ENCODE measurements at places on chromosomes 4 and X.
A peak's percentile ranks its signal among the peaks of the same experiment; 100 is the strongest.

DNA sequence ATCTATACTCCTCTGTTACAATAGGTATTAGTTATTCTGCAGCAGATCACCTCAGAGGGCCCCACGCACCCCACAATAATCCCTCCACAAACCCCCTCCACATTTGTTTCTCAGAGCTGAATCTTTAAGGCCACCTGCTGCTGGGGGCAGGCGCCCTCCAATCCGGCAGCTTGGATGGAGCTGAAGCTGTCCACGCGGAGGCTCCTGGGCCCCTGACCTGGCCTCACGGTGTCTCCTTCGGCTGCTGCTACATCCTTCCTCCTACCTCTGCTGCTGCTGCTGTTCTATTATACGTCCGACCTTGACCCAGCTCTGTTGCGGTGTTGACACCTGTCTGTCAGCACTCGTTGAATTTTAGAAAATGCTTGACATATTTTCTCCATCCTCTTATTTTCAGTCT lies 430.2 kb upstream of the ZFP42 start:
- DNase-seq: no peak

- DNase-seq: no peak
Observed at GRCh38 chr4:7593646-7594412, 159.1 kb upstream of the PSAPL1 start.

GRCh38 chrX:155313766-155314165 lies 20.6 kb downstream of the CLIC2 start:
- peak; percentile 75 for DNase-seq

DNA sequence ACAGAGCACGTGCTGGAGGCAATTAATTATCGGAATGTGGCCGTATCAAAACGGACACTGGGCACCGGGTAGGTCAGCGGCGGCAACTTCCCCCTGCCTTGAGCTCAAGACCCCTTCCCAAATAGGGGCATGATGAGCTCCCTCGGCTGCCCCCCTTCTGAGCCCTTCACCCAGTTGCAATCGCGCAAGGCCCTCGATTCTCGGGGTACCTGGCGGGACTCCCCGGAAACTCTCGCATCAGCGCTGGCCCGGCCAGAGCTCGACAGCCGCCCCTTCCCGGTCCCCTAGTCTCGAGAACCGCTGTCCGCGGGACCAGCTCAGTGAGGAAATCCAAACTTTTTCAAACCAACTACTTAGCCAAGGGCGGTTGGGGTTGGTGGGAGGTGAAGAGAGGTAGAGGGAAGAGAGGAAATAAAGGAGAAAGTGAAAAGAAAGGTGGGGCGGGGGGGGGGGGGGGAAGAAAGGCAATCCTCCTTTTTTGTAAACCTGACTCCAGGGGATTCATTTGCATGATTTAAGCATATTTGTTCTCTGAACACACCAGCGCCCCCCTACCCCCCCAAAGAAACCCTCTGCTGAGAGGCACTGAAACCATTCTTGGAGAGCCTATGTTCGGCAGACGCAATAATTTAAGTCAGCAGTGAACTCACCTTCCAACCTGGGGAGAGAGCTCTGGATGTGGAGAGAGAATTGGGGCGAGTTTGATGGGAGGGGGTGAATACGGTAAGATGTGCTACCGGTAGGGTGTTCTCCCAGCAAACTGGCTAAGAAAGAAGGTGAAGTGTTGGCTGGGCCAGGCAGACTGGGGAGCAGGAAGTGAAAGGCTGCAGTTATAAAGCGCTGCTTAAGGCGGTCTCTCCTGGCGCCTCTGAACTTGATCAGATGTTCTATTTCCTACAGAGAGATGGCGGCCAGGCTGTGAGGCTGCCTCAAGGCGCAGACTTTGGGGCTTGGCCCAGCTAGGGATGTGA lies 2.0 kb upstream of the ZIC3 start:
- no peak for DNase-seq

- DNase-seq: no peak
Observed at GRCh38 chr4:186839122-186840037, 115.7 kb upstream of the FAT1 start.

DNA sequence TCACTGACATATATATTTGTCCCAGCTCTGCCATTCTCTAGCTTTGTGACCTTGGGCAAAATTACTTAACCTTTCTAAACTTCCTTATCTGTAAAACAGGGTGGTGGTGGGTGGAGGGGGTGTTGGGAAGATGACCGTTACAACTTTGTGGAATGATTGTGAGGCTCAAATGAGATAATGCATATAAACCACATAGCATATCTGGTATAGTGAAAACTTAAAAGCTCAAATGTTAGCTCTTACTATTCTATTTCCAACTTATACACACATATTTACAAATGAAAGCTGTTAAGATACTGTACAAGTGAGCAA lies 52.9 kb upstream of the HPRT1 start:
- no peak for DNase-seq

DNA sequence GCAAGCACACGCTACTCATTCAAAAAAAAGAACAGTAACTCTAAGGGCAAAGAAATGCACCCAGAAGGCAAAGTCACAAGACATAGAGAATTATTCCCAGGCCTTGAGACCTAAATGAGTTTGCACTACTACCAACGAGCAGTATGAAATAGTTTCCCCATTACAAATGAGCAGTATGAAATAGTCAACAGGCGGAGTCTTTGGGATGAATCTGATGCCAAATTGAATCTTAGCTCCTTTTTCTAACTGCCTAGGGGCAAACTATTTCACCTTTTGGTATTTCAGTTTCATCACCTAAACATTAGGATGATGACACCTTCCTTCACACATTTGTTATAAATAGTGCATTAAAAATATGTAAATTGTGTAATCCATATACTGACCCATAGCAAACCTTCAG lies 213.0 kb upstream of the FAT4 start:
- no peak for DNase-seq

- no peak for DNase-seq
Observed at GRCh38 chr4:105923497-105924238, 28.4 kb downstream of the NPNT start.

GRCh38 chr4:23728393-23728792 lies 161.5 kb downstream of the PPARGC1A start:
- DNase-seq: peak; percentile 2

DNA sequence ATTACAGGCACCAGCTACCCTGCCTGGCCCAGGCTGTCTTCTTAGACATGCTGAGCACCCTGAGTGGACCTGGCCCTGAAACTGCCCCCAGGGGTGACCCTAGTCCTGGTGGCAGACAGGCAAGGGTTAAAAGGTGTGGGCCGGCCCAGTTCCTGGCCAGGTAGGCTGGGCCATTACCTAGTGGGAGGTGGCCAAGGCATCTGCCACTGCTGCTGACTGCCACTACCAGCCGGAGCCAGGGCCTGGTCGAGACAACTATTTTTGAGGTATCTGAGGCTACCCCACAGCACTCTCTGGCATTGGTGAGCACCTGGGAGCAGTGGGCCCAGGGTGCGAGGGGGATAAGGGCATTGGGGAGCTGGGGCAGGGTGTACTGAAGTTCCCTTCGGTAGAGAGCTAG lies at the start of gene CCDC120:
Gene CCDC120 (plus strand): TSS at position 206 of the 400 bp plus-strand sequence. CDS start 3,043 bp downstream, outside the sequence.
- no peak for DNase-seq

- peak; percentile 50 for DNase-seq
Observed at GRCh38 chr4:186037692-186038658, 31.0 kb upstream of the TLR3 start.

DNA sequence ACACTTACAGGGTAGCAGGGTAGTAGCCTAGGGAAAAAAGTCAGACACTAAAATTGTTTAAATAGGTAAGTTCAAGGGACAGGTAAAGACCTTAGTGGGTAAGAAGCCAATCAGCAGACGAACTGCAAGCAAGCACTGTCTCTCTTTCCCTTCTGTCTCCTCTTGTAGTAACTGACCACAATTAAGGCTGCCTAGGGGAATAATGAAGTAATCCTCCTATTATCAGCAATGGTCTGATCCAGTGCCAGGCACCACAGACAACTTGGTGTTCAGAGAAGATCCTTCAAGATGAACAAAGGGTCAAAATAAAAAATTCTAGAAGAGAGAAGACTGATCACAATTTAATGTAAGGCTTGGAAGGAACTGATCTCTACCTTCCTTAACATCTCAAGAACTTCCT lies 62.9 kb downstream of the ELOVL6 start:
- DNase-seq: no peak

DNA sequence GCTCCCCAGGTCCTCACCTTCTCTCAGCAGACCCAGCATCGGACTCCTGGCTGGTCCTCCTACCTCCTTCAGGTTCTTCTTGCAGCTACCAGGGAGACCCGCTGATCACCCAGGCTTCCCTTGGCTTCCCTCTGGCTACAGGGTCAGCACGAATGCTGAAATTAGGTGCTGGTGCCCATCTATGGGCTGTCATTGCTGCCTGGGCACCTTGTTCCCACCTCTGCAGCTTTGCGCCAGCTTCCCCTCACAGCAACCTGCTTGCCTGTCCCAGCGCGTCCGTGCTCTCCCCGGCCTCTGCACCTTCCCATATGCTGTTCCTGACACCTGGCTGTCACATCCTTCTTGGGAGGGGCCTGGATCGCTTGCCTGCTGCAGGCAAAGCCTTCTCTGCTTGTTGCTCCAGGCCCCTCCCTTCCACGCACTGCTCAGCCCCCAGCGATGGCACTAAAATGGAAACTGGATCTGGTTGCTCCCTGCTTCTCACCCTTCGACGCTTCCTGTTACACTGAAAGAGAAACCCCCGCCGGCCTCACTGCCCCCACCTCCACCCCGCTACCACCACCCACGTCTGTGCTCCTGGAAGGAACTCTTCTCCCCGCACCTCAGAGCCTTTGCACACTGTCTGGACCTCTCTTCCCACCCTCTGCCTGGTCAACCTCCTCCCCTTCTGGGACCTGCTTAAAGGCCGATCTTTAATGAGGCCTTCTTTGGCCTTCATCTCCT lies 22.2 kb downstream of the C4orf50 start:
- no peak for DNase-seq

Measured in NCI-H460 (cell line).